ENCODE measurements at places on chromosomes 5 and 9.

GRCh38 chr5:95934207-95934804, 27.3 kb downstream of the ELL2 start:
- DNase-seq, result no peak

DNA sequence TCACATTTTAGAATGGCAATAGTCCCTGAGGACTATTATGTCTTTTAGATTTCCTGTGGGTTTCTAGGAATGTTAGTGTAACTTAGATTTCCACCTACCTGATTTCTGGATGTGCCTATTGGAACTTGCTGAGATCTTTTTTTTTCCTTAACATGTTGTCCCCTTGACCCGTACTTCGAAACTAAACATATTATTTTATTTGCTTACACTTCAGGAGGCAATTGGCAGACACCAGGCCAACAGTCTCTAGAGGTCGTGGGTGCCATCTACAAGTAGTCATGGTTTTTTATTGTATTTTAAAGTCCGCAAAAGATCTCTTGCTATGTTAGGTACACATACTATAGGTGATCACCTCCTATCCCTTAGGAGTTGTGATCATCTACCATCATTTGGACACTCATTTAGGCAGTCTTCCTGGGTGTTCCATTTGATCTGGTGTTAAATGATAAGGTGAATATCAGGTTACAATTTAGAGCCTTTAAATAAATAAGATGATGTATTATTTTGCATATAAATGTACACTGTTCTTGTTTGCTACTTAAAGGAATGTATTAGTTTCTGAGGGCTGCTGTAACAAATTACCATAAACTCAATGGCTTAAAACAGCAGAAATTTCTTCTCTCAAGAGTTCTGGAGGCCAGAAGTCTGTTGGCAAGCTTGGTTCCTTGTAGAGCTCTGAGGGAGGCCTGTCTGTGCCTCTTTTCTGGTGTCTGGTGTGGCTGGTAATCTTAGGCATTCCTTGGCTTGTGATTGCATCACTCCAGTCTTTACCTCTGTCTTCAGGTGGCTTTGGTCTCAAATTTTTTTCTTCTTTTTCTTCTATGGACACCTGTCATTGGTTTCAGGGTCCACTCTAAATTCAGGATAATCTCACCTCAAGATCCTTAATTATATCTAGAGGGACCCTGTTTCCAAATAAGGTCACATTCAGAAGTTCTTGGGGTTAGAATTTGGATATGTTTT, 64.8 kb downstream of the ZCCHC7 start:
- no peak for DNase-seq

GRCh38 chr5:85077581-85077980, 692.9 kb upstream of the EDIL3 start:
- no peak for DNase-seq

DNA sequence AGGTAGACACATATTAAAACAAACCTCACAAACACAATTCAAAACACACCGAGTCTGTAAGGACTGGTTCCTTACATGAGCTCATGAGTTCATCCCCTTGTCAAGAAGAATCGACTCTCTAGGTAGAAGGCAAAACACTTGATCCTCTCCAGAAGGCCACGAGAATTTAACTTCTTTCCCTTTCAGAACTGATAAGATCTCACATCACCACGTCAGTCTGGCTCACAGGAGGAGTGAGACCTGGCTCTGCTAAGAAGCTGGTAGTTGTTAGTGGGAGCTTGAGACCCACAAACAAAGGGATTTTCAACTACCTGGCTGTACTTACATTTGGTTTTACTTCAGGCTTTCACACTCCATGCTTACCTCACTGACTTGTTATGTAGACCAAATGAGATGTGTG, 459.2 kb downstream of the ARHGEF28 start:
- DNase-seq, result no peak

DNA sequence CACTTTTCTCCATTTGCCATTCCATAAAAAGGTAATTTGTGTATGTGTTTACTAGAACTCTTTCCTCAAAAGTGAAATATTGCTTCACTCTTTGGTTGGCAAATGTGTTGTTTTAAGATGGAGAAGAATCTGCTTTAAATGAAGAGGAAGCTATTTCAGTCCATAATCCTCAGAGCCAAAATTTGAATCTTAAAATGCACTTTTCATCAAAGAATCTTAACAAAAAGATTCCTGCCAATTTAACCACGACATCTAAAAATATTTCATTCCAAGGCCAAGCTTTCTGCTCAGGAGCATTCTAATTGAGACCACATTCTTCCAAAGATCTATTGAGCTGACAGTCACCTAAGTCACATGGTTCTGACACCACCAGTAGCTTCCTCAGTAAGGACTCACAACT, 7.5 kb downstream of the GABRB2 start:
- no peak for DNase-seq

- no peak for DNase-seq
Observed at GRCh38 chr9:31536471-31536870, 848.0 kb upstream of the ACO1 start.

GRCh38 chr5:21391506-21391905, 1403.5 kb upstream of the CDH18 start:
- DNase-seq, result no peak

- peak; percentile 76 for DNase-seq
Observed at GRCh38 chr5:139690064-139690802, 42.1 kb downstream of the CXXC5 start.

- DNase-seq, result no peak
Observed at GRCh38 chr5:127031147-127031862, 947 bp upstream of the MARCHF3 start.

DNA sequence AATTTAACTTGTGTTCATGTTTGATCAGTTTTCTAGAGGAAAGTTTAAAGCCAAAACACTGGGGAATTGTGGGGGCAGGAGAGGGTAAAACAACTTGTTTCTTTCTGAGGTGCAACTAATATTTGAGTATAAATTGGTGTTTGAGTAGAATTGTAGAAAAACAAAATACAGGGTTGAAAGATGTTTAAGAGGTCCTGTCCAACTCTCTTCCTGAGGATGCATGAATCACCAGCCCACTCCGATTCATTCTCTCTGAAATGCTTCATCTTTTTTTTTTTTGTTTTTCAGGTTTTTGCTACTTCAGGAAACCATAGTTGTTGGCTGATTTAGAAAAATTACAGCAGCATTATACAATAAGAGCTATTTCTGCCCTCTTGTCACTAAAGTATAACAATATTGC, 42.4 kb upstream of the TMC1 start:
- no peak for DNase-seq

- no peak for DNase-seq
Observed at GRCh38 chr5:39433848-39434247, 9.1 kb upstream of the DAB2 start.

DNA sequence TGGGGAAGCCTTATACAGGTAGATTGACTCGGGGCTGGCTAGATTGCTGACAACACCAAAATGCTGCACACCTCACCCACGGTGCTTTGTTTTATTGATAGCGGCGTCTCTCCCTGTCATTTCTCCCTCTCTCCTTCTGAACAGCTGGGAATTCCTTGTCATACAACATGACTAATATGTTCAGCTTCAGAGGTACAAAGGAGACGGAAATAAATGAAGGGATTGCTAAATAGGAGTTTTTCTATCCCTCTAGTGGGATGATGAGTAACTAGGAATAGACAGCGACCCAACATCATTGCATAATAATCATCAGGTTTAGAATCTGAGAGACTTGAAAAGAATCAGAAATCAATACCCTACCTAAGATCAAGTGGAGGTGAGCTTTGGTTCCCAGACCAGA, 337.7 kb upstream of the PANK3 start:
- no peak for DNase-seq

GRCh38 chr5:28714907-28715698, 1676.7 kb upstream of the CDH9 start:
- DNase-seq, result no peak

GRCh38 chr5:60701321-60701968, 1.5 kb upstream of the DEPDC1B start:
- DNase-seq, result no peak

DNA sequence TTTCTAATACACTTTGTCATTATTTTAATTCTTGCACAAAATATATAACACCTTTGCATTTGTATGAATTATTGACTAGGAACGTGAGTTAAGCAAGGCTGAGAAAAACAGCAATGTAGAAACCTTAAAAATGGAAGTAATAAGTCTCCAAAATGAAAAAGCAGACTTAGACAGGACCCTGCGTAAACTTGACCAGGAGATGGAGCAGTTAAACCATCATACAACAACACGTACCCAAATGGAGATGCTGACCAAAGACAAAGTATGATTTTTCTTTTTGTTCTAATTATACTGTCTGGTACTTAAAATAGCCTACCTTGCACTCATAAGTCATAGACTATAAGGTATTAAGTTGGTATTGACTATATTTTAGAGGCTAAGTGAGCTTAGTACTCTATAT, 34.4 kb downstream of the RAD50 start:
- peak; percentile 16 for DNase-seq

DNA sequence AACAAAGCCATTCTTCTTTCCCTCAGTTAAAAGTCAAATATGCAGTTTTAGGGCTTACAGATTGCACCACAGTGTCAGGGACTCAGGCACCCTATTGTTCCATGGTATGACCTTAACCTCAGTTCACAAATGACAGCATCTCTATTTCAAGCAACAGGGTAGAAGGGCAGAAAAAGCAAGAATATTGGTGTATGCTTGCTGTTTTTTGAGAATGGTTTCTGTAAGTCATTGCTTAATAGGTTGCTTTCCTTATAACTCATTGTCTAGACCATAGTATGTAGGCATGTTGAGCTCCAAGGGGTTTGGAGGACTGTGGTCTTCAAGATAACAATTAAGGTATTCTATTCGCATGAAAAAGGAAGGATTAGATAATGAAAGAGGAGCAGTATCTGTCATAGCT, 183.5 kb upstream of the EDIL3 start:
- DNase-seq, result no peak

GRCh38 chr9:15714746-15715145, 161.9 kb downstream of the CCDC171 start:
- no peak for DNase-seq

GRCh38 chr9:124399968-124400940, 15.0 kb downstream of the PSMB7 start:
- DNase-seq, result no peak

DNA sequence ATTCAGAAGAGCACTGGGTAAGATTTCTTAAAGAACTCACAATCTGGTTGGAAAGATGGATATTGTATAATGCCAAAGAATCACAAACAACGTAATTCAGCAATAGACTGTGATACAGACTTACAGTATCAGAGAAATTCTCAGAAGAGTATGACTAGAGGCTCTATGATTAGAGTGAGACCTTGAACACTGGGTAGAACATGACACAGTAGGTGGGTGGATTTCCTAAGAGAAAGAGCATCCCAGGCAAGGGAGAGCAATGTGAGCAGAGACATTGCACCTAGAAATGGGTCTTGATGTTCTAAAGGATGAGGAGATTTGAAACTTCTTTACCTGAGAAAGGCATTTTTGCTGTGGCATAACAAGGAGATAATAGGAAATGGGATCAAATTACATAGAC, 27.3 kb upstream of the CAST start:
- DNase-seq, result no peak

GRCh38 chr5:117455236-117456233, 880.9 kb upstream of the SEMA6A start:
- DNase-seq, result no peak

DNA sequence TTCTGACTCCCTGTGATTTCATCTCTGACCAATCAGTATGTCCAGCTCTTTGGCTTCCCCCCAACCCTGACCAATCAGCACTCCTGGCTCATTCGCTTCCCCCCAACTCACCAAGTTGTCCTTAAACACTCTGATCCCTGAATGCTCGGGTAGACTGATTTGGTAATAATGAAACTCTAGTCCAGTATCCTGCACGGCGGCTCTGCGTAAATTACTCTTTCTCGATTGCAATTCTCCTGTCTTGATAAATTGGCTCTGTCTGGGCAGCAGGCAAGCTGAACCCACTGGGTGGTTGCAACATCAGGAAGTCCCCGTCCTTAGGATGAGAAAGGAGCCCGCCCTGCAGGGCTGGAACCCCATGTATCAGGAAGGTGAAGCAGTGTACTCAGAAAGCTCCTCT, 10.4 kb downstream of the FCN2 start:
- no peak for DNase-seq

DNA sequence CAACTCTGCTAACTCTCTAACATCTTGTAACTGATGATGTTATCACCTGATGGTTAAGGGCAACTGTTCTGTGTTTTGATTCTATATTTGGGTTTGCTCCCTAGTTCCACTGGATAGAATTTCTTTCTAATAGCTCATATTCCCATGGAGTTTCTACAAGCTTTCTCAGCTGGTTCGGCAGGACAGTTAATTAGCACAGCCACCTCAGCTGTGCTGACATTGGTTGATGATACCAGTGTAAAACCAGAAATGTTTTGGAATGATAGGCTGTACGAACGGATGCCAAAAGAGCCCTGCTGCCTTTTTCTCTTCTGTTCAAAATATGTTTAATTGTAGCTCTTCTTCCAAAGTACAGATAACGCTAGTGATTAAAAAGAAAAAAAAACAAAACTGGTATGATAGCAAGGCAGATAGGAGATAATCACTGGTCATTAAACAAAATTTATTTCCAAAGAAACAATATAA, 440.5 kb upstream of the ZNF608 start:
- peak; percentile 51 for DNase-seq

DNA sequence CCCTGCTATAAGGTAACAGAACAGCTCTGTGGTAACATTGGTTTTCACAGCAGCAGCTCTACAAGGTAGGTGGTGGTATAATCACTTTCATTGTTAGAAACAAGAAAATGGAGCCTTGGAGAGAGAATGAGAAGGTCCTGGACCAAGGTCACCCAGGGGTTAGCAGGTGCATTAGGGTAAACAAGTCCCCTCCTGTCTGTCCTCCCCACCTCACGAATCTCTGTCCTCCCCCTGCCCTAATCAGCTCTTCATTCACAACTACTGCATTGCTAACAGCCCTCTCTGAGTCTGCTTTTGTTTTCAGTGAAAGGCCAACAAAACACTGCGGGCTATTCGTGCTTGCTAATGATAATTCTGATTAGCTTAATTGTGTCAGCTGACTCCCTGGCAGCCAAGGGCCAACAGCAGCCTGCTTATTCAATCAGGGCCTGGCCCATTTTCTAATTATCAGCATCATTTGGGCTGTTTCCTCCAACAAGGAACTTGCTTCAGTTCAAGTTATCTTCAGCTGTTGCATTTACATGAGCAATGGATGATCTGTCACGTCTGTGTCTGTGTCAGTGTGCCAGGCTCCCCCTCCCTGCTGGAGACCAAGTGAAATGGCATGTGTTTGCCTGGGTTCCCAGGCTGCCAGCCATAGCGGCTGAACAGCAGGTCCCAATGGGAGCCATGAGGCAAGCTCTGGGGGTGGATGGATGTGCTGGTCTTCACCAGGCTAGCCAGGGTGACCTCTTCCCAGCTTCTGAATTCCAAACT, 56.7 kb upstream of the EQTN start:
- peak; percentile 48 for DNase-seq
